NCI-H2081 (cell line): ENCODE measurements at places on chromosomes 6 and 20.
A peak's percentile ranks its signal among the peaks of the same experiment; 100 is the strongest.

DNA sequence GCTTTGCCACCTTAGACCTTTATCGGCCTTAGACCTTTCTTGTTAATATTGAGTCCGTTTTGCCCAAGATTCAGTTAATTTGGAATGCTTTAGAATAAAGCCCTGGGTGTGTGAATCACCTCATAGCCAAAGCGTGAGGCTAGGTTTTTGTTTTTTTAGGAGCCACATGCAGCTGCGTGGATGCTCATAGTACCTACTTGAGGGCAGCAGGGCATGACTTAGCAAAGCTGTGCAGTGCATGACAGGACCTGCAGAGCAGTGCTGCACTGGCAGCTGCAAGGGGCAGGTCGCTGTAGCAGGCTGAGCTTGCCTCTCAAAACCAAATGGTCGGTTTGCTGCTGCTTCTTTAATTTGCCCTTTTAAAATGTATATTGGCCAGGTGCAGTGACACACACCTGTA lies 116.1 kb downstream of the JAG1 start:
- no peak for DNase-seq

GRCh38 chr6:156741287-156742073 lies 35.7 kb upstream of the ARID1B start:
- DNase-seq: no peak

DNA sequence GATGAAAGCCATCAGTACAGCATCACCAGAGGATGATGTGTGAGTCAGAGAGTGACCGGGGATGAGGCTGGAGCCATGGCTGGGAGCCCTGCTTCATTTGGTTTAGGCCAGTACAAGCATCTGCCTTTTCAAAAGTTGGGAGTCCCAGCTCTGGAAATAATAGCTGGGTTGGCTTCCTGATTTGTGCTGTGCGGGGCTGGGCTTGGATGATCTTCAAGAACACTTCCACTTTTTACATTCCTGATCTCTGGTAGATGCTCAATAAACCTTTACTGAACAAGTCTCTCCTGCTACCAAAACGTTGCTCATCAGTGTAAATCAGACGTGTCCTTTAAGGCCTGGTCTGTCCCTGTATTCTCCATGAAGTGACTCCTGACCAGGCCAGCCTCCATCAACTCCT lies 44.1 kb upstream of the ADGRF4 start:
- no peak for DNase-seq

DNA sequence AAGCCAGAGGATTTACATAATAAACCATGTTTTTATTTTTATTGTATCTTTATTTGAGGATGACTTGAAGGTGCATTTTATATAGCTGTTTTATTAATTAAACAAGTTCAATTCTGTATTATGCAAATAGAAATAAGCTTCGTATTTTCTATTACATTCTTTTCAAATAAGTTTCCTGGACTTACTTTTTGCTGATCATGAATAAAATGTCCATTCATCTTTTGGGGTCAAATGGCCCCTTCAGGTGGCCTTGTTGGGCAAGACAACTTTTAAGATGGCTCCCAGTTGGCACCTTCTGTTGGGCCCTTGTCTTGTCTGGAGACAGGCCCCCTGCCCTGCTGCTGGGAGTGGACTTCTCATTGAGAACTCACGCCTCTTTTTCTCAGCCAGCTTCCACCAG lies 654.6 kb upstream of the NOX3 start:
- no peak for DNase-seq

DNA sequence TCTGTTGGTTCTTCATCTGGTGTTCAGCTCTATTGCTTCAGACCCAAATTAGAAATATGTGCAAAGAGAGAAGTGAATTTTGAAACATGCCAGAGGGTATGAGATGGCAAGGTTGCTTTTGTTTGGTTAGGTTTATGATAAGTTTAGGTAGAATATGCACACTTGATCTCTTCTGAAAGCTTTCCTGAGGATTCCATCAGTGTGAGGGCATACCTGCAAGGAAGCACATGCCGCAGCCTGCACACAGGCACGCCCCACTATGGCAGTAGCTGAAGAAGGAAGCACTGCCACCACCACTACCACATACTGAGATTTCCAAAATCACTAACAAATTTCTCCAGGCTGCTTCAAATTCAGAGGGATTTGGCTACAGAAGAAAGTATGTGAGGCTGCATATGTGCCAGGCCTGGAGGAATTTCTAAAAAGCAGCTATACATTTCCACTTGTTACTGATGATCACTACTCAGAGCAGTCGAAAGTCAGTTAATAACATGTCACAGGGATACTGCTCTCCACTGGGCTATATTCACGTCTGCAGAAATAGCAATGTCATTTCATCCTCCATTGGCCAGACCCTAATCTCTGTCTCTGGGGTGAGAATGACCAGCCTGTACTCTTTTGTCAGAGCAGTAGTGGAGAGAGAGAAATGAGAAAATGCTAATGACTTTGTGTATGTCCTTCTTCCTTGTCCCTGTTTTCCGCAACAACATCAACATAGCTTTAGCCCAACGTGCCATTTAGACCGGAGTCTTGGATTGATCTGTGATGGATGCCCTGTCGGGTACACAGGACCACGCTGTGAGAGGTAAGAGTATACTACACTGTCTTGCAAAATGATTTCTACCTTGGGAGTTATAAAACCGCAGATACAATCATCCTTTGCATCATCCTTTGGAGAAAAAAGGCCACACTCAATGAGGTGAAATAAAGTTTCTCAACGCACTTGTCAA lies 396.7 kb downstream of the LAMA2 start:
- no peak for DNase-seq

GRCh38 chr6:33925936-33926335 lies 122.1 kb upstream of the MLN start:
- peak; percentile 90 for DNase-seq

- no peak for DNase-seq
Measured at GRCh38 chr6:155147958-155148663, 115.7 kb upstream of the CLDN20 start.

- DNase-seq: no peak
Measured at GRCh38 chr6:115986026-115986425, 74.7 kb downstream of the FRK start.

- DNase-seq: no peak
Measured at GRCh38 chr6:11025921-11026635, 18.0 kb downstream of the ELOVL2 start.

- DNase-seq: no peak
Measured at GRCh38 chr6:19332806-19333460, 504.2 kb upstream of the ID4 start.

GRCh38 chr6:92682516-92683398 lies 736.6 kb downstream of the EPHA7 start:
- DNase-seq: no peak

- DNase-seq: no peak
Measured at GRCh38 chr6:25296217-25296905, 17.2 kb downstream of the CARMIL1 start.

GRCh38 chr6:113403966-113404595 lies 453.1 kb upstream of the MARCKS start:
- DNase-seq: no peak

DNA sequence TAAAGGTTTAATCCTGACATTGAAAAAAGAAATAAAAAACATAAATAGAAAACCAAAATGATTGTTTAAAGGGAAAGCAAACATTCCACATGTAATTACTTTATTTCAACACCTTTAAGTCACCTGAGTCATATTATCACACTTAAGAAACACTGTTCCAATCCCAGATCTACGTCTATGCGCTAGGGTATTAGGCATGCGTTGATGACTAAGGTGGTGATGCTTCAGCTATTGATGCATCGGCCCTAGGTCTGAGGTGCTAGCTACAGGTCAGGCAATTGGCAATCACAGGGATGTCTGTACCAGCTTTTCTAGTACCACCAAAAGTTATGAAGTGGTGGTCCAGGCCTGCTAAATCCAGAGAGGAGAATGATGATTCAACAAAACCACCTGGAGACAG lies 97.7 kb upstream of the BCLAF1 start:
- no peak for DNase-seq

- DNase-seq: no peak
Measured at GRCh38 chr20:19626896-19627295, 131.2 kb upstream of the RIN2 start.

- DNase-seq: peak; percentile 35
Measured at GRCh38 chr6:13194852-13195251, 133.5 kb downstream of the TBC1D7 start.

- no peak for DNase-seq
Measured at GRCh38 chr20:38452880-38453624, 17.9 kb upstream of the SNHG17 start.

- no peak for DNase-seq
Measured at GRCh38 chr6:37134036-37134395, 35.9 kb upstream of the PIM1 start.

DNA sequence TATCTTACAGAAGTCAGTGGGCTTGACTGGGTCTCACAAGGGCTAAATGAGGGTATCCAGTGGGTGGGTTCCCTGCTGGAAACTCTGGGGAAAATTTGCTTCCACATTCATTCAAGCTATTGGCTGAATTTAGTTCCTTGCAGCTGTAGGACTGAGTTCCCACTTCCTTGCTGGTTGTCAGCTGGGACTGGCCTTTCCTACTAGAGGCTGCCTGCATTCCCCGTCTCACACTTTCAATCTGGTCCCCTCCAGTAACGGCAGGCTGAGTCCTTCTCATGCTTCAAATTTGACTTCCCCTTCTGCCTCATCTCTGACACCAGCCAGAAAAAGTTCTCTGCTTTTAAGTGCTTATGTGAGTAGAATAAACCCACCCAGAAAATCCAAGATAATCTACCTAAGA lies 4.4 kb downstream of the CSNK2A1 start:
- DNase-seq: no peak

DNA sequence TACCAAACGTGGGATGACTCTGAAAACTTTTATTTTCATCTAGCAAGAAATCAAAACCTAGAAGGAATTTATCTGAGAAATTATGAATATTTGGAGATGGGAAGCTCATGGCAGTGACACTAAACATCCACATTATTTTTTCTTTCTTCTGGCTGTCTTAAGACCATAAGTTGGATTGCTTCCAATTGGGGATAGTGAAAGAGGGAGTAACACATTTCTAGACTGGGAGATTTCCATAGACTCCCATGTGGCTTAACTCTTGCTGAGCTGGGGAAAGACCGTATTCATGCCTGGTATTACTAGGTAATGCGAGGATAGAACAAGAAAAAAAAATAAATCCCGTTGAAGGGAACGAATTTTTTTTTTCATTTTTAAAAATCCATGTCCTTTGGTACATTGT lies 120.0 kb downstream of the UTRN start:
- no peak for DNase-seq

DNA sequence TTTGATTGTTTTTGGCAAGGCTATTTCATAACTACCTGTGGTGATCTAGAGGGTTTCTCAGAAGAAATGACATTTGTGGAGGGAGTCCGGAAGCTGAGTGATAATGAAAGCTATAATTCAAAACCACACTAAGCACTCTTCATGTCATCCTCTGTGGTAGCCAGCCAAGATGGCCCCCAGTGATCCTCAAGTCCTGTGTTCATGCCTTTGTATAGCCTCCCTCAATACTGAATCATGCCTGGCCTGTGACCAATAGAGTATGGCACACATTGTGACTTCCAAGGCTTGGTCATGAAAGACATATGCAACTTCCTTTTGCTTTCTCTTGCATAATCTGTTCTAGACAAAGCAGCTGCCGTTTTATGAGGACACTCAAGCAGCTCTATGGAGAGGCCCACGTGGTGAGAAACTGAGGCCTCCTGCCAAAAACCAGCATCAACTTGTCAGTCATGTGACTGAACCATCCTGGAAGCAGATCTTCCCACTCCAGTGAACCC lies 12.8 kb upstream of the DNAAF9 start:
- DNase-seq: no peak

DNA sequence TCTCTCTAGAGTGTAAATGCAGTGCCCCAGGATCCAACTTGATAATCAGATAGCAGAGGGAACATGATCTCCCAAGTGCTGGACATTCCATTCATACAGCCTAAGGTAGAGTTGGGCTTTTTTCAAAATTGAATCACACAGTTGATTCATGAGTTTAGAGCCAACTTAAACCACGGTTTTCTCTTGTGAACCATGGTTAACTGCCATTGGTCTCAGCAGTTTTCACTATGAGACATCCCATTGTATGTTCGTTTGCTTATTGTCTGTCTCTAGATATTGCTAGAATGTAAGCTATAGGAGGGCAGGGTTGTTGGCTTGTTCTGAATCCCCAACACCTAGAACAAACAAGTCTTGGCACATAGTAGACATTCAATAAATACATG lies 37.2 kb upstream of the TAF8 start:
- DNase-seq: no peak

GRCh38 chr20:48819821-48820648 lies 7.8 kb downstream of the PREX1 start:
- no peak for DNase-seq

- no peak for DNase-seq
Measured at GRCh38 chr6:29251736-29252135, 49.8 kb upstream of the OR14J1 start.

DNA sequence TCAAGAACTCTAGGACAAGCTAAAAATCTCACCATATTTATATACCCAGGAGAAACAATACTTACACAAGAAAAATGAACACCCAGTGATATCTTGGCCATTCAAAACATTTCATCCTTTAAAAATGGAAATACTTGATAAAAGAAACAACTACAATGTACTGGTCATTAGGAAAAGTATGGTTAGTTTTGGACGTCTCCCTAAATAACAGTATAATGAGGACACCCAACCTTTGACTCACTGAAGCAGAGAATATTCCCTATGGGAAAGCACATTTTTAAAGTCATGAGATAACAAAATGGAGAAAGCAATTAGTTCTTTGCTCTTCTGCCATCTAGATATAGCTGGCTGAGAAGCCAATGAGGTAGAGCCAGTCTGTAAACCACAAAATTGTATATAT lies 164.4 kb downstream of the TBX18 start:
- no peak for DNase-seq

- DNase-seq: peak; percentile 86
Measured at GRCh38 chr6:134007077-134007476, 45.3 kb downstream of the SLC2A12 start.

- no peak for DNase-seq
Measured at GRCh38 chr20:52888096-52888495, 84.1 kb upstream of the TSHZ2 start.

DNA sequence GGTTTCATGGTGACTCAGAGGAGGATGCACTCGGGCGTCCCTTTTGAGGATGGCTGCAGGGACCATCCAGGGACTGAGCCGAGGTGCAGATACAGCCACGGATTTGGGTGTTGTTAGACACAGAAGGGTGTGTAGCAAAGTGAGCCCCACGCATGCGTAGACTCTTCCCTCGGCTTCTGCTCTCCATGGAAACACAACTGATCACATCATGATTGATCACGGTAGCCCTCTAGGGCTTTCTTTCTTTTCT lies 606 bp upstream of the ULBP1 start:
- peak; percentile 33 for DNase-seq

DNA sequence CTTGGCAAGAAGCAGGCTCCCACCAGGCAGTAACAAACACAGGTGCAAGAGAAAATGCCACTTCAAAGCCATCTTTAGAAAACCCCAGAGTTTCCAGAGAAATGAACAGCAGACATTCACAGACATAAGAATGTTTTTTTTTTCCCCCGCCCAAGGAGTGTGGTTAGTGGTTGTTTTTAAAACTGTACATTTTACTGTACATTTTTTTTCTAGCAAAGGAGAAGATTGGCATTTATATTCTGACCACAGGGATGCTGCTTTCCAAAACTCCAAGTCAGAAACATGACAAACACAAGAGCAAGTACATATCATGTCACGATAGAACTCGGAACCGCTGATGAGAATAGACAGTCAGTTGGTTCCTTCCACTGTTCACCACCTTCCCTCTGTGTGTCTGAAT lies 197.9 kb downstream of the LRFN2 start:
- DNase-seq: no peak
